ENCODE measurements at places on chromosomes 3 and 15.

DNA sequence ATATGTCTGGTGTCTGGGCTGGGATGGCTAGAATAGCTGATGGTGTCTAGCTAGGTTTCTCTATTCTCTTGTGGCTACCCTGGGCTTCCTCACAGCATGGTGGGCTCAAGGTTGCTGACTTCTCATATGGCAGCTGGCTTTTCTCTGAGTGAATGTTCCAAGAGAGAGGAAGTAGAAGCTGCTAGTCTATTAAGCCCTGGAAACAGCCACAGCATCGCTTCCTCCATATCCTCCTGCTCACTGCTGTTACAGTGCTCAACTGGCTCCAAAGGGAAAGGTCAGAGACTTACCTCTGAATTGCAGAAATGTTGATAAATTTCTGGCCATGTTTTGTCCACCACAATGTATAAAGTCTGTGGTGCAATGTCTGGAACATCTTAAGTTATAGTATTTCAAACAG, 299.9 kb upstream of the ADAMTS9 start:
- no peak for DNase-seq

DNA sequence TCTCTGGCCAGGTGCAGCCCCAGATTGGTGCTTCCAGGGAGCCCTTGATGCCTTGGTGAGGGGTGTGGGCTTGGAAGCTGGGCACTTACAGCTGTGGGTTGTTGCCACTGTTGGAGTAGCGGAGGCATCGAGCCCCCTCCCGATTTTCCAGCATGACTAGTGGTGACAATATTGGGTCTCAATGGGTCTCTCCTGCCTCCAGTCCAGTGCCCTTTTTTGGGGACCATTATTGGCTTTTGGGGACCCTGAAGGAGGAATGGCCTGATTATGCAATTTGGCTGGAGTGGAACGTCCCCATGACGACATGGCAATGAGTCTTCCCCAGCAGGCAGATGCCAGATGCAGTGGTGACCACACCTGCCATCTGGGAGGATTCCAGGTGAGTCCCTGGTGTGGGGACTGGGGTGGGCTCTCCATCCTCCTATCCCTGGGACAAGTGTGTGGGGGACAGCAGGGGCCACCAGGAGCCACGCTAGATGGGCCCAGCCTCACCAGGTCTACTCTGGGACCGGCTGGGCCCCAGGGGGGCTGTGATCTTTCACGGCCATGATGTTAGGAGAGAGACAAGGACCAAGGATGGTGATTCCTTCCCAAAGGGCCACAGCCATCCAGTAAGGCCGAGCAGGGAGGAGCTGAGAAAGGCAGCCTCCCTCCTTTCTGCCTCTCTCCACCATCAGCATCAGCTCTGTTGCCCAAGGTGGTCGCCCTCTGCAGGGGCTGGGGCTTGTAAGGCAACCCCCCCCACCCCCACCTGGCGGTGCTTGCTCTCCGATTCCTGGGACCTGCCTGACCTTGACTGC, 196.8 kb downstream of the GOLGA6L6 start:
- DNase-seq: no peak

- no peak for DNase-seq
Observed at GRCh38 chr15:68674975-68675374, 96.2 kb downstream of the CORO2B start.

DNA sequence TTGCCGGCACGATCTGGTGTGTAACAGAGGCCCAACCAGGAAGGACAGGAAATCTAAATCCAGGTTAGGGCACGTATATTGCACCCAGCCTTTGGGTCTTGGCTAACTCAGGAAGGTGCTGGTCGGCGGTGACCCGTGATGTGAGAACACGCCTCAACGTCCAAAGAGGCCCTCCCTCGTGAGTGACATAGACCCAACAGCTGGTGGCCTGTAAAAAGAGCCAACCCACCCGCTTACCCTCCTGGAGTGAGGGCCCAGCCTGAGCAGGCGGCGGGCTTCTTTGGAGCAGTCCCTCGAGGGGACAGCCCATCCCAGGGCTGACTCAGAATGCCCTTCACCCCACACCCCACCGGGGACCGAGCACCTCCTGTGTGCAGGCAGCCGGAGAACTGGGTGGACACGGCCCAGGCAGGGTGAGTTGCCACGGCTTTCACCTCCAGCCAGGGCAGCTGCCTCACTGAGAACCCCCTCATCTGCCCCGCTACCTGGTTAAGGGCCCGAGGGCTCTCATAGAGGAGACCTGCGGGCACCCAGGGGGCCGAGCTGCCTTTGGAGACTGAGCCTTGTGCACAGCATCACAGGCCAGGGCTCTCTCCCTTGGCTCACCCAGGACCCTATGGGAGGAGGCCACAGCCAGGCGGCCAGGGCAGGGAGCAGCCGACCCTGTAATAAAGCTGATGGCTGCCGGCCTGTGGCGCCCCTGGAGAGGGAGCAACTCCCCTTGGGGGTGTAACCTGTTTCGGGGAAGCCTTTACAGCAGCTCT, 41.8 kb downstream of the ZNF710 start:
- DNase-seq: no peak

DNA sequence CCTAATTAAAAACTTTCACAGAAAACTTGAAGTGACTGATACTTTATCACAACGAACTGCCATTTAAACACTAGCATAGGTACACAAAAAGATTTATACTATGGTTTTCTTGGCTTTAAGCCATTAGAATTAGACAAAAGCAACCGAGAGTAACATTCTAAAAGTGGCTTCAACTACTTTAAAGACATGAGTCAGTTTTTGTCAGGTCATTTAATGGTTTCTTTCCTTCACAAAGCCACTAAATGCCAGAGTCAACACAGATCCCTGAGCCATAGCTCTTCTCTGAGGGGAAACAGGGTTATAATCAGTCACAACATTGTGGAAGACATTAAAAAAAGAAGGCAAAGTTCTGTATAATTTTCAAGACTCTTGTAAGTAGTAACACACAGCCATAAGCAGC, 54.6 kb downstream of the CAPN3 start:
- peak; percentile 44 for DNase-seq

DNA sequence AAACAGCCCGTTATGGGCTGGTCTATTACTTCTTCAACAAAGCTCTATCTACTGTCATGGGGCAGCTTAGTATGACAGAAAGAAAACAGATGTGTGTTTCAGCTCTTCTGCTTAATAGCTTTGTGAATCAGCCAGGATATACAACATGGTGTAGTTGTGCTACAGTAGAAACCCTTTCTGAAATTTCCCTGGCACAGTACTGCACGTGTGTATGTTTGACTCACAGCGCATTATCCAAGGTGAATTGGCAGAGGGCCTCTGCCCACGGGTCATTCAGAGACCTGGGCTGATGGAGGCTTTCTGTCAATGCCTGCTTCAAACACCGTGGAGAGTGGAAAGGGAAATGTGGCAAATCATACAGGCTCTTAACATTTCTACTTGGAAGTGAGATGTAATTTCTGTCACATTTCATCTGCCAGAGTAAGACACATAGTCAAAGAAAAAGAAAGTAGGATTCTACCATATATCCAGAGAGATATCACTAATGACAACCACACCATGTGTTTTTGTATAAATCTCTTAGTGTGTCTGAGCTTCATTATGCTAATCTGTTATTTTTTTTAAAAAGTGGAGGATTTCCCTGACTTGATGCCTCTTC, 505.1 kb downstream of the CNTN4 start:
- DNase-seq: no peak

GRCh38 chr3:32176989-32177701, 61.3 kb upstream of the CMTM8 start:
- peak; percentile 53 for DNase-seq

DNA sequence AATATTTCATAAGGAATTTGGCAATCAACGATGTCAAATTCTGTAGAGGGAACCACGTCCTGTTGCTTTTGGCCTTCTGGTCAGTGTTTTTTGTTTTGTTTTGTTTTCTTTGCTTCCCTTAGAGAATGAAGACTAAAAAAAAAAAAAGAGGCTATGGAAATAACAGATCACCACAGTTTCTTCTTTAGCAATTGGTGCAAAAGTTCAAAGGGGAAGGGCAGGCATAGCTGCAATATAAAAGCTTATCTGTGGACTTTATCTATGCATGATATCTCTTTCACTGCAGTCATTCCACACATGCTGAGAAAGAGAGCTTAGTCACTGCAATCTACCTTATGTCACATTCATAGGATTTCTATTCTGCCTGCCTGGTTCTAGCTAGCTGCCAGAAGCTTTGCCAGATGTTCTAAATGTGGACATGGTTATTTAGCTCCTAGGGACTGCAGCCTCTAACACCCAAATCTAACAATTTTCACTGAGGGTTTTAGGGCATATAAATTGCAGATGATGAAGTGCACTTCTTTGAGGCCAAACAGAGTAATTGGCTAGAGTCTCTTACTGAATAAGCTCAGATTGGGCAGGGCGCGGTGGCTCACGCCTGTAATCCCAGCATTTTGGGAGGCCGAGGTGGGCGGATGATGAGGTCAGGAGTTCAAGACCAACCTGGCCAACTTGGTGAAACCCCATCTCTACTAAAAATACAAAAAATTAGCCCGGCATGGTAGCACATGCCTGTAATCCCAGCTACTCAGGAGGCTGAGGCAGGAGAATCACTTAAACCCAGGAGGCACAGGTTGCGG, 637.2 kb downstream of the NTRK3 start:
- DNase-seq: peak; percentile 82

DNA sequence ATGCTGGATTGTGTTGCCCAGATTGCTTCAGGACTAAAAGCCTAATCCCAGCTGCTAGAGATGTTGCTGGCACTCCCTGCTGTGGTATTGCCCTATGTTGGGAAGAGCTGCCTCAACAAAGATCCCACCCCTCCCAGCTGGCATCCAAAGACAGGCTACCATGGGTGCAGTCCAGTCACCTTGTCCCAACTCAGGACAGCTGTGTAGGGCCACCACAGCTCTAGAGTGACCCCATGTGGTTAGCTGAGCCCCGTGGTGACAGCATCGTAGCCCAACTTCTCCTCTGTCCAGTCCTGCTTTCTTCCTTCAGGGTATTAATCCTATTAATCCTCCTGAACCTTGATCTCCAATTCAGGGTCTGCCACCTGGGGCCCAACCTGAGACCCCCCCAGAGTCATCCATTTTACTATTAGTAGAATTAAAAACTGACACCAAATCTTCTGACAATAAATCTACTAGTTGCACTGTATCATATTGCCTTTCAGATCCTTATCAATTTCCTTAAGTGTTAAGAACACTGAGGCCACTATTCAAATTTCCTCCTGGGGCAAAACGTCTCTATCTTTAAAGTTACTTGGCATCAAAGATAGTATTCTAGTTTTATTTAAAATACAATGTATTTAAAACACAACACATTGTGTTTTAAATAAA, 83.5 kb downstream of the AQP9 start:
- DNase-seq: peak; percentile 30

DNA sequence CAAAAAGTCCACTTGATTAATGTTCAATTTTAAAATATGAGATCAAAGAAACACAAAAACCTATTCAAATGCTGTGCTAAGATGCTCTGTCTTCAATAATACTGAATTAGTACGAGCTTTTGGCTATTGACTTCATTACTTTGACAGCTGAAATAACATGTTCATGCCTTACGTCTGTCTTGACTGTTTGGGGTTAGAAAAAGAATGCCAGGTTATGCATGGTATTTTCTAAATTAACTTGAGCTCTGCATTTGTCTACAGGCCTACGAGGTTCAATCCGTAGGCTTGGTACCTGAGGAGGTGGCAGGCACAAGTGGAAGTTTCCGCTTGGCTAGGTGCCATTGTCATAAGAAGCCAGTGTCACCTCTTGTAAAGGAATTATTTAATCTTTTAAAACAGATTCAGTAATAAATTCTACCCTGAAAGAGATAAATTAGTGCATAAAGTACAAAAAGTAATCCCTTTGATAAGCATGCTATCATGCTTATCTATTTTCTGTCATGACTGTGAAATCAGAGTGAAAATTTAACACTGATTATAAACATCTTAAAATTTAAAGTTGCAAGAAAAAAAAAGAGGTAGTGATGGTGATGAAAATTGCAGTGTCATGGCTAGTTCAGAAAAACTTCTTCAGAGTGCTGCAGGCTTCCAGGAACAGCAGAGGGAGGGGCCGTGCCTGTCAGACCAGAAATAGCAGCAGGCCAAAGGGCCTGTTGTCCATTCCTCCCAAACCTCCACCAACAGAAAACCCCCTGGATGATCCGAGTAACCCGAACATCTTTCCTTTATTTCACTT, 115.7 kb downstream of the ARRDC4 start:
- no peak for DNase-seq

DNA sequence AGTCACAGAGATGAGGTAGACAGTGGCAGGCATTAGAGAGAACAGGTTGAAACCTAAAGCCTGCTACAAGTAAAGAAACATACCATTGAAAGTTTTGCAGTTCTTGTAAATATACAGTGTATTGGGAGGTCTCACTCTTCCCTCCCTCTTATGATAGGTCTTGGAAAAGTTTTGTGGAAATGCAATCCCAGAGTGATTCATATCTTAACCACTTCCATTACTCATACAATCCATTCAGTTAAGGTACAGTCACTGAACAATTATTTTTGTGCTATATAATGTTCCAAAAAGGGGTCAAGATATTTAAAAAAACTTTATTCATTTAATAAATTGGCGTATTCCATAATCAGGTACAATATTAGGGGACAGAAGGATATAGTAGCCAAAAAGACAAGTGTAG, 737.7 kb upstream of the ALCAM start:
- peak; percentile 89 for DNase-seq

DNA sequence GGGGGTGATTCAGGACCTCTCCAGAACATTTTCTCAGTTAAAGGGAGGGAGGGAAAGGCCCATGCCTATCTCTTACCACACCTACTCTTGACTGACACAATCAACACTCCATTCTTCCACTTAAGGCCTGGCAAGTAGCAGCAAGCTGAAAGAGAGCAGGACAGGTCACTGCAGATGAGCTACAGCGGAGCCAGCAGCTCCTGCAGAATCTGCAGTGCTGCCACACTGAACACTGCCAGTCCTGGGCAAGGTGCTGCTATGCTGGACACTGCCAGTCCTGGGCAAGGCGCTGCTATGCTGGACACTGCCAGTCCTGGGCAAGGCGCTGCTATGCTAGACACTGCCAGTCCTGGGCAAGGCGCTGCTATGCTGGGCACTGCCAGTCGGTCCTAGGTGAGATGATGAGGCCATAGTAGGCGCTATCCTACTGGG, 143.7 kb downstream of the MYLK start:
- no peak for DNase-seq
